Right renal cortex interstitium (tissue), 3 donors: ENCODE measurements at places on chromosomes 3 and 15. TPM values are rescaled to one million over a fixed set of nuclear protein-coding genes. Genes with fewer than 3 reads are reported as not detected.

DNA sequence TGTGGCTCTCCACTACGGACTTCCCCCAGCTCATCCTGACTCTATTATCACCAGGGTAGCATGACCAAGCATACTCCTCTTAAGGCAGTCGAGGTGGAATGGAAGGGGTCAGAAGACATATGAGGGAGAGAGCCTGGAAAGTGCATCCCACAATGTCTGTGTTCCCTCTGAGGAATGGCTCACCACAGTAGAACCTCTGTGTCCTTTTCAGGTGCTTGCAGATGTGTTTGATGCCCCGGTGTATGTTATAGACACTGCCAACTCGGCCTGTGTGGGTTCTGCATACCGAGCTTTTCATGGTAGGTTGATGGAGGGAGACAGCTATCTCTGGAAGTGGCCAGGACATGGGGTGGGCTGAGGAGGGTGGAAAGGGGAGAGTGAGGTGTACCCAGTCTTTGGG is 50.3 kb downstream of the XYLB start:
- DNase-seq: no peak

The SLCO2A1 gene
- 15.9 TPM for polyA plus RNA-seq

- no peak for DNase-seq
These were observed 160.4 kb upstream of the CGNL1 start for GRCh38 chr15:57215881-57216280.

The RYK gene
- polyA plus RNA-seq: 95.0 TPM

The SLC22A13 gene
- polyA plus RNA-seq: 1.7 TPM

The TUSC7 gene
- not detected for polyA plus RNA-seq
